Endodermal cell (in vitro differentiated cells): ENCODE measurements at places on chromosomes 12 and 14. TPM values are rescaled to one million over a fixed set of nuclear protein-coding genes. Genes with fewer than 3 reads are reported as not detected.

DNA sequence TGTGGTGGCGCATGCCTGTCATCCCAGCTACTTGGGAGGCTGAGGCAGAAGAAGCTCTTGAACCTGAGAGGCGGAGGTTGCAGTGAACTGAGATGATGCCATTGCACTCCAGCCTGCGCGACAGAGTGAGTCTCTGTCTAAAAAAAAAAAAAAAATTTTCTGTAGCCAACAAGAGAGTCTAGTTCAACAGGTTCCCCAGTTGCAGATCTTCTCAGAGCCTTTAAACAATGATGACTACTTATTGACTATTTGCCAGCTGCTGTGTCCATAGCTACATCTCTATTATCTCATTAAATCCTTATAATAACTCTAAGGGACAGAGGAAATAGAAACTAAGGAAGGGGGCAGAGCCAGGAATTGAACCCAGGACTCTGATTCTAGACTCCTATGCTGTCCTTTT lies 15.2 kb upstream of the MYL2 start:
- no peak for DNase-seq

GRCh38 chr12:97616946-97617345 lies 154.3 kb downstream of the RMST start:
- no peak for DNase-seq

DNA sequence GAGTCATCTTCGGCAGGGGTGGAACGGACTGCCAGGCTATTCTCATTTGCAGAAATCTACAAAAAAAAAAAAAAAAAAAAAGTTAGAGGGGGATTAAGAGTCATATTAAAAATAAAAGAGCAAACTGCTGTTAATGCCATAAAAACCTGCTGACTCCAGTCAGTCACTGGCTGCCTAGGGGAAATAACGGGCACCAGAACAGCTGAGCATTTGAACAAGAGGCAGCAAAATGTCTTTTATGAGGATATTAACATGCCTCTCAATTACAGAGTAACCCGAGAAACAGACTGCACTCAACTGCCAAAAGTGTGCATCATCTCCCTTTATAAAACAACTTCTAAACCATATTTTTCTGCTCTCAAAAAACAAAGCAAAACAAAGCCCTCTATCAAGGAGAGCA lies 28.7 kb upstream of the CERS5 start:
- DNase-seq = no peak

- no peak for DNase-seq
Measured at GRCh38 chr12:107435520-107435919, 250.1 kb upstream of the PWP1 start.

DNA sequence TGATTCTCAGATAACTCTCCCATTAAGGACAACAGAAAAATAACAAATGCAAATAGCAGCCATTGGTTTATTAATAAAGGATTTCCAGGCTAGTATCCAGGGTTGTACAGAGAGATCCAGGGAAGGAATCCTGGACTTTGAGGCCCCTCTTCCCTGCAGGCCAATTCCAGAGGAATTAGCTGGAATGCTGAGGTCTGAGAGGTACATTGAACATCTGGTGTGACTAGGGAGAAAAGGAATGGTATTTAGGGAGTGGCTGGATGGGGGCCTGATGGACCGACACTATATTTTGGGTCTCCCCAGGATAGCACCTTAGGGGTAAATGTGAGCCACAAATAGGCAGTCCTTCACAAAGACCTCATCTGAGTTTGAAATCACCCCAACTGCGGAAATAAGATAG lies 924.5 kb downstream of the AACS start:
- DNase-seq = no peak

DNA sequence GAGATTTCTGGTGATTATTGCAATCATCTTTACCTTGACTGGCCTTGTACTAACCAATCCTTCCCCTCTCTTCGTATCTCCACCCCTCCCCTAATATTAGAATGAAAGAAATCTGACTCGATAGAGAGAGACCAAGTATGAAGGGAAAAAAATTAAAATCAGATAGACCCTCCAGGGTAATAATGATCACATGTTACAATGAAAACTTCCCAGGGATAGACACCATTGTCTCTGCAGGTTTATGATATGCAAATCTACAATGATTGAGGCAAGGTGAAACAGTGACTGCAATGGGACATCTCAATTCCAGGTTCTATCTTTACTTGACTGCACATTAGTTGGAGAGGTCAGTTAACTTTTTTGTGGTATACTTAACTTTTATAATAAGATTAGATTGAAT lies 1.5 kb upstream of the NFKBIA start:
- DNase-seq = no peak

GRCh38 chr14:64696355-64696857 lies 7.8 kb upstream of the PLEKHG3 start:
- peak; percentile 74 for DNase-seq

DNA sequence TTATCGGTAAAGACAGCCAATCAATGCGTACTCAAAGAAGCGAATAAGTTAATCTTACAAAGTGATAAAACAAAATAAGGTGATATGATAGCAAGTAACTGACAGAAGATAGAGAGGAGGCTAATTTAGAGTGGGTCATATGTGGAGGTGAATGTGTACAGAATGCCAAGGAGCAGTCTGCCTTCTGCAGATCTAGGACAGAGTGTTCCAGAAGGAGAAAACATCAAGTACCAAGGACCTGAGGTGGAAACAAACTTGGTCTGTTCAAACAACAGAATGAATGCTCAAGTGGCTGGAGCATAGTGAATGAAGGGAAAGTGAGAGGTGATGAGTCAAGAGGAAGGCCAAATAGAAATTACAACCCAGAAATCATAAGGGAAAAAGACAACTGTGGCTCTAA lies 170.3 kb upstream of the BMP4 start:
- no peak for DNase-seq

- no peak for DNase-seq
Measured at GRCh38 chr14:42391146-42391834, 784.6 kb downstream of the LRFN5 start.

GRCh38 chr14:55065411-55065810 lies 14.0 kb downstream of the MAPK1IP1L start:
- DNase-seq = no peak

- no peak for DNase-seq
Measured at GRCh38 chr14:85085981-85086380, 444.0 kb upstream of the FLRT2 start.

- no peak for DNase-seq
Measured at GRCh38 chr12:87280356-87280755, 748.8 kb downstream of the C12orf50 start.

GRCh38 chr12:123519141-123520001 lies 14.1 kb downstream of the RILPL1 start:
- DNase-seq = no peak

DNA sequence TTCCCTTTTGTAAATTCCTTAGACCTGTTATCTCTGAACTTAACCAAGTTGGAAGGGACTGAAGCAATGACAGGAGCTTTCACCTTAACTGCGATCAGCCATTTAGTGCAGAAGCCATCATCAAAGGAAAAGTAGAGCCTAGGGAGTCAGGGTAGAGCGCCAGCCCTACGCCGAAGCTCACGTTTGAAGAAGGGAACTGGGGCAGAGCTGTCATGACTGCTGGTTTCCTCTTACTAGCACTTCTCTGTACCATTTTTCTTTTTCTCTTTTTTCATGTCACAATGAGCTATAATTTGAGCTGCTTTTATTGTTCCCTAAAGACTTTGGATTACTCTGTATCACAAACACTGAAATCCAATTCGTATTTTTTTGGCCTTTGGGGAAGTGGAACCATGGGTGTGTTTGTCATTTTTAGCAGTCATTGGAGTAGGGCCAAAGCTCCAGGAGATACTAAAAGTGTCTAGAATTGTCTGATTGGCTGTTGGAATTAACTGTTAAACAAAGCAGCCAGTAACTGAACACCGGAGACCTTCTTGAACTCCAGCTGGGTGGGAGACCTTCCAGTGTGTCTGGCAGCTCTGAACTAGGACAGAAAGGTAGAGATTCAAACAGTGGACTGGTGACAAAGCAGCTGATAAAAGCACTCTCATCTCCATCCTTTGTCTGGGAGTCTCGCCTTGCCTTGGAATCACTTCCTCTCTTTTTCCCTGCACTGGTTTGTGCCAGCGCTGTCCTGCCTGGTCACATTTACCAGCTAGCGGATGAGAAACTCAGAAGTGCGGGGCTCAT lies 9.1 kb downstream of the MTRFR start:
- DNase-seq = no peak

GRCh38 chr14:22194664-22195063 lies 394.4 kb downstream of the DAD1 start:
- no peak for DNase-seq

DNA sequence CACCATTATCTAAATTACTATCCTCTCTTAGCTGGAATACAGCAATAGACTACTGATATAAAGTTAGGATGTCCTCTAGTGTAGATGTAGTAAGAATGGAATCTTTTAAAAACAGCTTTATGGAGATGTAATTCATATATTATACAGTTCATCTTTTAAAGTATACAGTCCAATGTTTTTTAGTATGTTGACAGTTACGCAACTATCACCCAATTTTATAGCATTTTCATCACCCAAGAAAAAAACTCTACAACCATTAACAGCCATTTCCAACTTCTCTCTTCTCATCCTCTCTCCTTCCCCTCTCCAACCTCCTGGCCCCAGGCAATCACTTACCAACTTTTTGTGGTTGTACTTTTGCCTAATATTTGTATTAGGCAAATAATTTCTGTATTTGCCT lies 22.6 kb downstream of the EPYC start:
- DNase-seq = no peak

- DNase-seq = peak; percentile 65
Measured at GRCh38 chr14:20415782-20416206, 2.5 kb upstream of the TEP1 start.

Gene TSPAN11
- 2.1 and 3.6 TPM in 2 replicates for total RNA-seq

Gene ZNF268
- total RNA-seq = 18.3 to 27.3 TPM (median 26.4 TPM) in 3 replicates

Gene KLC1
- 155 and 178 TPM in 2 replicates for total RNA-seq

Gene KCNK13
- 1.3 and 1.4 TPM in 2 replicates for total RNA-seq

Gene MCRS1
- total RNA-seq = 92.4 and 98.9 TPM in 2 replicates

Gene GLS2
- 2.2 and 2.7 TPM in 2 replicates for total RNA-seq

Gene RNASE1
- 10.7 and 13.9 TPM in 2 replicates for total RNA-seq

Gene VIPAS39
- 26.7 and 26.8 TPM in 2 replicates for total RNA-seq

Gene ADCY4
- total RNA-seq = 0.49 TPM in 1 of 3 replicates, not detected in the others

Gene LMBR1L
- 81.6 and 98.6 TPM in 2 replicates for total RNA-seq

Gene DBX2
- not detected in 2 replicates for total RNA-seq

Gene CRIP2
- 2.8 to 3.9 TPM (median 3.2 TPM) in 3 replicates for total RNA-seq
